Retina (tissue), 1 donor: ENCODE measurements at places on chromosomes 11 and 22.

DNA sequence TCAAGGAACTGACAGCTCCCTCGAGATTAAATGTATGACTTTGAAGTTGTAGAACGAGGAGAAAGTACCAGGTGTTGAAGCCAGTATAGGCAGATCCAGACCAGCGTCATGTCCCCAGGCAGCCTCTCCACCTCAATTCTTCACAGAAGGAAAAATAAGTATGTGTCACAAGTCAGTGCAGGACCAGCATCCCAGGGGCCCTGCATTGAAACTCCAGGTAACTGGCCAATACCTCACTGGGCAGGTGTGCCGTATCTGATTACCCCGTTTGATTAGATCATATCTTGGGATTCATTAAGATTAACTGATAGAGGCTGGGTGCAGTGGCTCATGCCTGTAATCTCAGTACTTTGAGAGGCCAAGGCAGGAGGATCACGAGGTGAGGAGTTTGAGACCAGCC, 466.7 kb upstream of the B3GAT1 start:
- DNase-seq: no peak

DNA sequence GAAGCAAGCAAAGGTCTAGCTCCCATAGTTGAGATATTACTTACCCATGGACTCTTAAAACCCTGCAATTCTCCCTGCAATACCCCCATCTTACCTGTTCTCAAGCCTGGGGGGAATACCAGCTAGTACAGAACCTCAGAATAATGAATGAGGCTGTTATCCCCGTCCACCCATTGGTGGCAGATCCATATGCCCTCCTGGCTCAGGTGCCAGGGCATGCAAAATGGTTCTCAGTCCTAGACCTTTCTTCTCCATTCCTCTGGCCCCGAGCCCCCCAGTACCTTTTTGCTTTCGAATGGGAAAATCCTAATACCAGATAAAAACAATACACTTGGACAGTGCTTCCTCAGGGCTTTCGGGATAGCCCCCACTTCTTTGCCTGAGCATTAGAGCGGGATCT, 86.4 kb downstream of the PIWIL4 start:
- no peak for DNase-seq

DNA sequence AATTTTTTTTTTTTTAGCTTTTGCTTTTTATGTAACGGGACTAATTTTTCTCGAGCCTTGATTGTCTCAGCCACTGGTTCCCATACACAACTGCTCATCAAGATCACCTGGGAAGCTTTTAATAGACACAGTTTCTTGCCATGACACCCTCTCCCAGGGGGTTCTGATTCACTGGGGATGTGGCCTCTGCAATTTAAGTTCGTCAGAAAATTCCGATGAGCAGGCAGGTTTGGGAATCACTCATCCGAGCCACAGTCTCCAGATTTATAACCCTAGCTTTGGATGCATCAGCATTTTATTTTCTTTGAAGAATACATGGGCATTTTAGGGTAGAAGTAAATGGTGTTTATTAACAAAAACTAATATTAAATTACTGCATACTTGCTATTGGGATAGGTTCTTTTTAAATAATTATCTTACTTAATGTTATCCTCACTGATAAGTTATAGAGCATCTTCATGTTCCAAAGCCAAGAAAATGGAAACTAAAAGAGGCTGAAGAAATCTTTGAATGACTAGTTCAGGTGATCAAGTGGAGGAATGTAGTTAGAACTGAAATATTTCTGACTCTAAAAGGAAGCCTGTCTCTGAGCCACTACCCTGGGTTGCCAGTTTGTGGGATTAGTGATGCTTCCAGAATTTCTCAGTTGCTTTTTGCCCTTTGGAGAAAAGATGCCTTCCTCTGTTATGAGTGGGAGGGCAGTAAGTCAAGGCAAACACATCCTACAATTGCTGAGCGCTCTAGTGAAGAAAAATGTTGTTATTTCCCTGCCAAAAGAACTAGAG, 319.0 kb downstream of the DDX10 start:
- no peak for DNase-seq

DNA sequence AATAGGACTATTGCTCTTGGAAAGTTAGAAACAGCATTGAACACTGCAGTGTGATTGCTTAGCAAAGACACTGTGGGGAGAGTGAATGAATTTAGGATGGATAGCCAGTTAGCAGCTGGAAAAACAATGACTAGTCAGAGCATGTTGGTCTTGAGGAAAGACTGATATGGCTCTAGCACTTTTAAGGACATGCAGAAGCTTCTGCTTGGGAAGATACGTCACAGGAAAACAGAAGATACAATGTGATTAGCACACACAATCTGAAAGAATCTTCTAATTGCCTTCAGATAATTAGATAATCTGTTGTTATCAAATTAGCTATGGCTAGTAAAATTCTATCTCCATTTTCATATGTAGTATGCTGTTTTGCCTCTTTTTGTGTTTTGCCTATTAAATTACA, 530.7 kb upstream of the CHORDC1 start:
- DNase-seq: no peak

- no peak for DNase-seq
Observed at GRCh38 chr11:23573429-23573828, 713.2 kb upstream of the CCDC179 start.

- peak; percentile 6 for DNase-seq
Observed at GRCh38 chr11:131683131-131683530, 312.7 kb downstream of the NTM start.
